ENCODE measurements at places on chromosomes 4 and X.

DNA sequence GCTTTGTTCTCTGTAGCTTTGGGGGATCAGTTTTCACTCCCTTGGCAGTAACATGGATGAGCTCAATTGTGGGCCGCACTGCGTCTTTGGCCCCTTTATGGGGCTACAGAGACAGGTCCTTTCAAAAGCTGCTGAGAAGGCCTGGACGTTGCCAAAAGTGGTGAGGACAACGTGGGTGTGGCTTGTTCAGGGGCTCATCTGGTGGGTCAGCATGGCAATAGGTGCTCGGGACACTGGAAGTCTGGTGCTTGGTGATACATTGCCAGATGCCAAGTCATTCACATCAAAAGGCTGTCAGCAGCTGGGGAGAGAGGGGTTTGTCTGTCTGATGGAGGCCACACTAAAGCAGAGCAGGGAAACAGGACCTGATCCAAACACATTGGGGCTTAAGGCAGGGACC, 149.8 kb upstream of the EOLA2 start:
- DNase-seq, result no peak

DNA sequence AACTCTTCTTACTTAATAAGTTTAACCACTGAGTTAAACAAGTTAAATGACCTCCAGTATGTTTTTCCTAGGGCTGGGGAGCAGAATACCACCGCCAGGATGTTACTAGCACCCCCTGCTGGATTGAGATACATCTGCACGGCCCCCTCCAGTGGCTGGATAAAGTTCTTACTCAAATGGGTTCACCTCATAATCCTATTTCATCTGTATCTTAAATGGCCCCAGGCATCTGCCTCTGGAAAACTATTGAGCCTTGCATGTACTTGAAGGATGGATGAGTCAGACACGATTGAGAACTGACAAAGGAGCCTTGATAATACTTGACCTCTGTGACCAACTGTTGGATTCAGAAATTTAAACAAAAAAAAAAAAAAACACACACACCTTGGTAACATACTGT, 61.5 kb upstream of the MMAA start:
- peak; percentile 42 for DNase-seq

DNA sequence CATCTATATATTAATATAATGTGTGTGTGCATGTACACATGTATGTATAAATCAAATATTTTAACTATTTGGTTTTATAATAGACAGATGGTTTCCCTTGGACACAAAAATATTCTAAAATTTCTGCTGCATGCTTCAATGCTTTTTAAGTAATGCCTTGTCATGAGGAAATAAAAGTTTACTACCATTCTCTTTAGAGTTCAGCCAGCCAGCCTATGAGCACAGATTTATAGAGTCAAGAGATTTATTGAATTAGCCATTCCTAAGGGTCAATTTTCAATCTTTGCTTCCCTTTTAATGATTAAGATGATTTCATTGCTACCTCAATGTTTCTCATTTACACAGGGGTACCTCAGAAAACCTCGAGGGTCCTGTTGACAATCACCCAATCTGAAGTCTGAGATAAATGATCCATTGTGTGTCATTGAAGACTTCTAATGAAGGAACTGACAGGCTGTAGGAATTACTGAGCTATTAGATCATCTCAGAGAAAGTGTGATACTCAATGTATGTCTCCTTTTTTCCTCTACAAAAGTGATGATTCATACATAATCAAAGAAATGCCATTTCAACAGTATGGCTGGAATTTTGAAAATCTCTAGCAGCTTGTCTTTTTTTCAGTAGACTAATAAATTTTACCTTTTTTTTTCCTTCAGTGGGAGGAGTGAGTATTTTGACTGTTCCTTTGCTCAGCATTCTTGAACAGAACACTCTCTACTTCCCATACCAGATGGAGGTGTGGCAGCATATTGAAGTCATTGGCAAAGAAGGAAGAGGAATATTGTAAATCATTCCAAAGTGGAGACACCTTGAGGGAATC, 222.6 kb upstream of the PCDH18 start:
- peak; percentile 14 for DNase-seq

- DNase-seq, result no peak
Observed at GRCh38 chr4:2083826-2084160, 24.7 kb downstream of the NAT8L start.

DNA sequence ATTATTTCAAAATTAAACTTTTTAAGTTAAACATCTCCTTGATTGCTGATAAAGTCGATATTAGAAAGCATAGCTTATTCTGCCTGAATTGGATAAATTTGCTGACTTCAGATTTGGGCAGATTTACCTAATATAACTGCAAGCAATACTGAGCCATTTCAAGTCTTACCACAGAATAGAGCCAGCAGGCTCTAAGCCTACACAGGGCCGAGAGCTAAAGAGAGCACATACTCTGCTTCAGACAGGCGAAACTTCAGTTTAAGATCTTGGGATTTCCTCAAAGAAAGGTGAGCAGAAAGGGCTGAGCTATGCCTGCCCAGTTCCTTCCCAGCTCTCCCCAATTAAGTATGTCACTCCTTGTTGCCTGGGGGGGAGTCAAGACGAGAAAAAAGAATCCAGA, 240.6 kb upstream of the NOCT start:
- DNase-seq, result no peak

DNA sequence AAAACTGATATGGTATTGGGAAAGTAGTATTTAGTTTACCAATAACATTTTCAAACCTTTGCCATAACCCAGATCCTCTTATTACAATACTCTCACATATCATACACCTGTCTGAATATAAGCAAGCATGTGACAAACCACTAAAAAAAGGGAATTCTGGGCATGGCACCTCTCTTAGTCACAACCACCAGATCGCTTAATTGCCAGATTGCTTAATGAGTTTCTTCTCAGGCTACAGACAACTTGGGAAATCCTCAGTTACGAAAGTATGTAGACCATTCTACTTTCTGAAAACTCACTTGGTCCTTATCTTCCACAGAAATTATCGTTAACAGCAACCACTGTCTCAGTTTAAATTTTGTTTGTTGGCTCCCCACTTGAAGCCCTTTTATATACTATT, 2.1 kb downstream of the NAF1 start:
- DNase-seq, result no peak

GRCh38 chr4:122826553-122827257, at the start of gene FGF2:
TSS of gene FGF2 (plus strand) at chr4:122826831. CDS start at chr4:122827175, 344 bp downstream.
- DNase-seq, result peak; percentile 61

DNA sequence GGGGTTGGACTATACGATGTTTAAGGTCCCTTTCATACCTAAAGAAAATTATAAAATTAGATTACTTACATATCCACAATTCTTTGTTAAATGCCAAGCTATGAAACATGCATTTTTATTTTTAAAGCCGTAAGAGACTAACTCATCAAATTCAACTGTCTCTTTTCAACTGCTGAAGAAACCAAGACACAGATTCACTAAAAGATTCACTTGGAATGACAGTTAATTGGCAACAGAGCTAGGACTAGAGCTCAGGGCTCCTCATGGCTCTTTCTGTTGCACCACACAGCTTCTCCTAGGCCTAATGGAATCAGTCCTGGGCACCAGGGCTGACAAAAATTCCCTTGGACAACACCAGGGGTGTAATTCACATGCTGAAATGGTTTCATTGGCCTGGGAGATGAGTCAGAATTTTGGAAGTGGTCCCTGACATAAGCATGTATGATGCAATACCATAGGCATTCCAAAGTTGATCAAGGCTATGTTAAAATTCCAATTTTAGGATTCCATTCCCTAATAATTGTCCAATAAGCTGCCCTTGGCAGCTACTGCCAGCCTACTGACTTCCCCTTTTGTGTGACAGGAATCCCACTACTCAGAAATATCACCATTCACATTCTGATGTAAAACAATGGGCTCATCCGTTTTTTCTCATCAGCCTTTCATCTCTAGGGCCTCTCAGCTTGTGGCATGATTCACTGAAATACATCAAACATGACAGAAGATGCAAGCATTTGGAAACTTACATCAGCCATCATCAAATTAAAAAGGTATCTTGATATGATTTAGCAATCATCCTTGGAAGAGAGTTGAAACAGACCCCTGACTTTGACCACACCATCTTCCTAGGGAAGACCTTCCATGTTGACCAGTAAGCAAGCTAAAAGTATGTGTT, 54.2 kb downstream of the PLAC1 start:
- DNase-seq, result no peak

- no peak for DNase-seq
Observed at GRCh38 chr4:22573641-22574040, 57.8 kb upstream of the ADGRA3 start.

GRCh38 chr4:108141213-108141950, 27.4 kb downstream of the LEF1 start:
- DNase-seq, result no peak

DNA sequence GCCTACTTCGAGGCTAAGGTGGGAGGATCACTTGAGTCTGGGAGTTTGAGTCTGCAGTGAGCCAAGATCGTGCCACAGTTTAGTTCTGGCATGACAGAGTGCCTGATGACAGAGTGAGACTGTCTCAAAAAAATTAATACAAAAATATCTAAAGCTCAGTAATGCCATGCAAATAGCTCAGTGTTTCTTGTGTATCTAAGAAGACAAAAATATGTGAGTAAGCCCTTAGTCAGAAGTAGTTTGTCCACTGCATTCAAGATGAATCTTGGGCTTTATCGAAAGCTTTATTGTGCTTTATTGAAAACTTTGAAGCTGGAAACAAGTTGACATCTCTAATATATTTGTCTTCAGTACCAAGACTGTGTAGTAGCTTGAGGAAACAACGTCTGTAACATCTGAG, 115.9 kb downstream of the GPAT3 start:
- no peak for DNase-seq

- DNase-seq, result no peak
Observed at GRCh38 chr4:43234626-43235415, 342.3 kb downstream of the GRXCR1 start.

DNA sequence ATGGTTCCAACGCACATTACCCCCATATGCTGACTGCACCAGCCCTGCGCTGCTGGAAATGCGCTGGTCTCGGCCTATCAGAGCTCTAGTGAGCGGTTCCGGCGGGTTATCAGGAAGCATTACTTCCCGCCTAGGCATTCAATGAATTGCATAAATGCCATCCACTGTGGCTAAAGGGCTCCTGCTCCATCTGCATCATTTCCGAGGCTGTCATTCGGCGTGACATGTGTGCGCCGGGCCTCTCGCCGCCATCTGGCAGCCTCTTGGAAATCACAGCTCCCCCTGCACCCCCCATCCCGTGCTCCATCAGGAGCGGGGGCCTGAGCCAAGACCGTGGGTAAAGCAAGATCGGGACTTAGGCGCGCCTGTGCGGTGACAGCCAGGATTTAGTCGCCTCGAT, 64.4 kb downstream of the SEPSECS start:
- DNase-seq, result no peak

DNA sequence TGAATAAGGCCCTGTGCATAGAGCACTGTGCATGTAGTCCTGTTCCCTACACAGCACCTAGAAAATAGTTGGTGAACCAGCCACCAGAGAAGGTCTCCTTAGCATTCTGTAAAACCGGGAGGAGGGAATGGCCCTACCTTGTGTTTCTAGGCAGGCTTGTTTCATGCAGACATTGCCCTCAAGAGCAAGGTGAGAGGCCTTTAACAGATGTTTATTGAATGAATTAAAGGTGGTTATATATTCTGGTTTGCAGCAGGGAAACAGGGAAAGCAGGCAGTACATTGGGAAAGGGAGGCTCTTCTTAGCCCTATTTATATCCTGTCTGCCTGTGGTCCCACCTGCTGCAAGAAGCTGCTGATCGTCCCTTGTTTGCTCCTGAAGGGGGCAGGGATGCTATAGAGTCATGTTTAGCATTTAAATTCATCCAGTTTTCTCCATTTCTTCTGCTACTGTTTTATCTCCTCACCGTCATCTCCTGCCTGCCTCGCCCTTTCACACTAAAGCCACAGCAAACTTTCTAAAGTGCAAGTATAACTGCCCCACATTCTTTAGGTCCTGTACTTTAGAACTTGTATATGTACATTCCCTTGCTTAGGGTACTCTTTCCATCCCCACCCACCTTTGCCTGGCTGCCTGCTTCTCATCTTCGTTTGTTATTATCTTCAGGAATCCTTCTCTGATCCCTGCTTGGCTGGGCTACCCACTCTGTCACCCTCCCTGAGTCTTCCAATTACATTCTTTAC, 60.3 kb downstream of the EGF start:
- no peak for DNase-seq

- peak; percentile 33 for DNase-seq
Observed at GRCh38 chr4:71231129-71232055, 107.4 kb upstream of the SLC4A4 start.
